ENCODE measurements at places on chromosomes 13 and 19.

DNA sequence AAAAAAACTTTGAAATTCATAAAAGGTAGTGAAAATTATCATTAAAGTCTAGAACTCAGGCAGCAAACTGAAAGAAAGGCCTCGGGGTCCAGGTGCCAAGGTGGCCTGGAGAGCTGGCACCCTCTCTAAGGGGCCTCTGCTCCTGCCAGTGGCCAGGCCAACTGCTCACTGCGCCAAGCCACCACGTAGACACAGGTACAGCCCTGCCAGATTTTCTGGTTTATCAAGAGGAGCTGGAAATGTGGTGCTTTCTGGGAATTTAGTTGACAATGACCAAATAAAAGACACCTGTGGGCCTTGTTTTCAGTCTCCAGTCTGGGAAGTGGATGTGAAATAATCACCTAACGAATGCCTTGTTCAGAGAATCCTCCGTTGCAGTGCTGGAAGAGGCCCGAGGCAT is 22.8 kb downstream of the ZNF574 start:
- no peak for DNase-seq

GRCh38 chr19:45352914-45353796 is 12.6 kb downstream of the KLC3 start:
- no peak for DNase-seq

DNA sequence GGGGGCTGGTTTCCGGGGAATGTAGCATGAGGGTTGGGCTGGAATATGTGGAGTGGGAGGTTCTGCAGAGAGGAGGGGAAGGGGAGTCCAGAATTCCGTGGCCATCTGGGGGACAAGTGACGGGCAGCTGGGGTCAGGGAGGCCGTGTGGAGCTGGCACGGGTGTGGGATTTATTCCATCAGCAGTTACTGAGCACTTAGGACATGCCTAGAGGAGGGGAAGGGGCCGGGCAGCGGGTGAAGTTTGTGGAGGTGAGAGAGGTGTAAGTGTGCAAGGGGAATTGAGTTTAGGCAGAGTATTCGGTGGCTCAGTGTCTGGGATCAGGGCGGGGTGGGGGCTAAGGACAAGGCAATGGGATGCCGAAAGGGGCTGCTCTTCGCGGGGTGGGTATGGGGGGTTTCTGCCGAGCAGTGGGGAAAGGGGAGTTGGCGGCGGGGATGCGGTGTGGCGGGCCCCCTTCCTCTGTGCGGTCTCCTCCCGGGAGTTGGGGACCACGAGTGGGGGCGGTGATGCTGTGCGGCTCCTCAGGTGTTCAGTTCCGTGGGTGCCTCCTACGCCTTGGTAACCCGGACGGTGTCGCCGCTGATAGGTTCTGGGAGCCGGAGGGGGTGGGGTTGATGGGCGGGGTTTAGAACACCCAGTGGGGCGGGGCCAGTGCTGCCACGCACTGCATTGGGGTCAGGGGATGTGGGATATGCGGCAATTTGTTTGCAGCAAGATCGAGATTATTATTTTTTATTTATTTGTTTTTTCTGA is 5.4 kb downstream of the CCDC61 start:
- peak; percentile 73 for DNase-seq

DNA sequence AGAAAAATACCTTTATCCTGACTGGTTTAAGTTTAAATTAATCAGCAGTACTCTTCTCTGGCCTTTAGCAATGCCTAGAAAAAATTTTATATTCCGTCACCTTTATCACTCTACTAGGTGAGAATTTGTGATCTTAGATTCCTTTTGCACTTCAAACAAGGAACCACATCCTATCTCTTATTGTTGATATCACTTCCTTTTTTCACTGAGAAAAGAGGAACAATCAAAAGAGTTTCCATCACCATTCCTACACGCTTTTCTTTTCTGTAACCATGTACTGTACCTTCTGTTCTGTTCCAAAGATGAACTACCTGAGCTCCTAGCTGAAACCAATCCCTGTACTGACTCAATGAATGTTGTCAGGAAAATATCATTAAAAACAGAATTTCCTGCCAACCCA is 1379.0 kb upstream of the MIR17HG start:
- DNase-seq: no peak

DNA sequence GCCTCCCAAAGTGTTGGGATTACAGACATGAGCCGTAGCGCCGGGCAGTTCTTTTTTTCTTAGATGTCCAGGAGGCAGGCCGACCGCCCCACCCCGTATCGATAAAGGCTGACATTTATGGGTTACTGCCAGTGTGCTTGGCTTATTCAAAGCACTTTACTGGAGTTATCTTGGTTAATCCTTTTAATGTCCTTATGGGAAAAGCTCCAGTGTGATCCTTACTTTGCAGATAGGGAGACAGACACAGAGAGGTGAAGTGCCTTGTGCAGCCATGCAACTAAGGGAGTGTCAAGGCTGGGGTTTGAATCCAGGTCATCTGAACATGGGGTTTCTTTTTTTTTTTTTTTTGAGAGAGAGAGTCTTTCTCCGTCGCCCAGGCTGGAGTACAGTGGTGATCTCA is 19.2 kb downstream of the NCAN start:
- no peak for DNase-seq

DNA sequence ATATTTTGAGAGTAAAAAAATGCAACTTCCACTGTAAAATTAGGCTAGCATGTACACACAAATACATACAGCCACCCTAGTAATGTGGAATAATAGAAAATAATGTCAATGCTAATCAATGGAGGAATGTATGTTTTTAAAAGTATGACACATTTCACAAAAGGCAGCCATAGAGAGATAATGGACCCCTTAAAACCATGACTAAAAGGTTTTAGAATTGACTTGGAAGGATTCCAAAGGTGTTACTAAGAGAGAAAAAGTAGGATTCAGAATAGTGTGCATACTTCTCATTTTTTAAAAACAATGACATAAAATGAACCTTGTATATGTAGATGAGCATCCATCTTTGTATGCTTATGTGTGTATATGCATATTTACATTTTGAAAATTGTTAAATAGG is 597.9 kb upstream of the PCDH9 start:
- no peak for DNase-seq

DNA sequence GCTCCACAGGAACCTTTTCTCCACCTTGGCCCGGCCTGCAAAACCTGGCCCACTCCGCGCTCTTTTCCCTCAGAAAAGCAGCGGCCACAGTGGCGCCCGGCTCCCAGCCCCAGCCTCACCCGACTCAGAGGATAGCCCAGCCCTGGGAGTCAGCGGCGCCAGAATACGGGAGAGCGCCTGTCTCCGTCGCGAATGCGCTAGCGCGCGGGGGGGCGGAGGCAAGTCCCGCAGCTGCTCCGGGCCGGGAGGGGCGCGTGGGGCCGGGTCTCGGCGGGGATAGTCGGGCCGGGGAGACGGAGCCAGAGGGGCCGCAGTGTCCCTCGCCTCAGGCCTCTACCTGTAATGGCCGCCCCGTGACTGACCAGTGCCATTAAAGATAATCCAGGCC is at the start of gene ZFP30:
Gene ZFP30 (minus strand): TSS at position 165 of the 388 bp plus-strand sequence. CDS start 7,643 bp downstream, outside the sequence.
- DNase-seq: peak; percentile 86

DNA sequence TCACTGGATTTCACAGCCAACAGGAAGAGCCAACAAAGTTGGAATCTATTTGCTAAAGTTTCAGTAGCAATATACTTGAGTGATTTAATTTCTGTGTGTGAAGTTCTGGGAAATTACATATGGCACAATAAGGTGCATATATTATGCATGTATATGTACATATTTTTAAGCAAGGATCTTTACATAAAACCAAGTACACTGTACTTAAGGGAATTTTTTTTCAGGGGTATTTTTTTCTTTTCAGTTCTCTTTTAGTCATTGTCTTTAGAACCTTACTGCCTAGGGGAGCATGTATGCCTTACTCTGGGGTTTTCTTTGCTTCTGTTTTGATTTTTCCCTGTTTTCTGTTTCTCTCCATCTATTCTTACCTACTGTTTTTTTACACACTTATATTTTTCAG is 7.4 kb downstream of the RAP2A start:
- DNase-seq: no peak

DNA sequence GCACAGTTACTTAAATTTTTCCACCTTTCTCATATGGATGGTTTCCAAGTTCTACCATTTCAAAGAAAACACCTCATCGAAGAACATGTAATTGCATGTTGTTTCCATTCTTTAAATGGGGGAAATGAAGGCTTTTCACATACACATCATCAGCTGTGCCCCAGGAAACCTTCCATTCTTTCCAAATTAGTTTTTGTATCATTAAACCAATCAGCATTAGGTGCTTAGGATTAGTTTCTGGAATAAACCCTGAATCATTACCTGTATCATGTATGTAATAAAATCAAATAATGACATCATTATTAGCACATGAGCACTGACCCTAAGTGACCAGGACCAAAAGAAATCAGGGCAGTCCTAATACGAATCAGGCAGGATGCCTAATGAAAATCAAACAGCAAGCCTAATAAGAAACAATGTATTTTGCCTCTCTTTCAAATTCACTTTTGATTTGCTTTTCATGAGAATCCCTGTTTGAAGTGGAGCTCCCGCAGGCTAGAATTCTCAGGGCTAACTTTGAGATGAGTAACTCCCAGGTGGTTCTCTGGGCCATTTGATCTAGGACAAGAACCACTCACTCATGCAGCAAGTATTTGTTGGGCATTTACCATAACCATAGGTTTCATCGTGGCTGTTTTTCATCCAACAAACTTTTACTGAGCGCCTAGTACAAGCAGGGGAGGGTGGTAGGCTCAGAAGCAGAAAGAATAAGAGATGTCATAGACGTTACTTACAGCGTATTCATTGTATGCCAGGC is 89.2 kb downstream of the MZT1 start:
- DNase-seq: no peak

GRCh38 chr13:112241288-112241687 is 134.9 kb upstream of the SPACA7 start:
- no peak for DNase-seq

- DNase-seq: no peak
Observed at GRCh38 chr19:34960940-34961679, 2.9 kb downstream of the ZNF792 start.

GRCh38 chr13:97043302-97043701 is 49.0 kb upstream of the OXGR1 start:
- DNase-seq: no peak

DNA sequence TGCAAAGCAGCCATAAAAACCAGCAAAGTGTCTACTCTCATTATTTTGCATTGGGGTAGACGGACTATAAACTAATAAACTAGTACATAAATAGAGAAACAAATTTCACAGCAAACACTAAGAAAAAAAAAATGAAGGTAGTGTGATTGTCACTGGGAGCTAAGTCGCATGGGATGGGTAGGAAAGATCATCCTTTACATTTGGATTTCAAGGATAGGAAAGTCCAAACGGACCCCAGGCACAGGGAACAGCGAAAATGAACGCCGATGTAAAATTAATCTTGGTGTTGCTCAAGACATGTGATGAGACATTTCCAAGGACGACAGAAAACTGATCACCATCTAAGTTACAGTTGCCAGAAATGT is 690 bp upstream of the SGTA start:
- no peak for DNase-seq

- DNase-seq: no peak
Observed at GRCh38 chr13:43022934-43023288, 475 bp upstream of the DNAJC15 start.

GRCh38 chr13:33728271-33729037 is 89.5 kb upstream of the RFC3 start:
- no peak for DNase-seq

GRCh38 chr13:66659701-66660467 is 570.3 kb downstream of the PCDH9 start:
- DNase-seq: no peak

DNA sequence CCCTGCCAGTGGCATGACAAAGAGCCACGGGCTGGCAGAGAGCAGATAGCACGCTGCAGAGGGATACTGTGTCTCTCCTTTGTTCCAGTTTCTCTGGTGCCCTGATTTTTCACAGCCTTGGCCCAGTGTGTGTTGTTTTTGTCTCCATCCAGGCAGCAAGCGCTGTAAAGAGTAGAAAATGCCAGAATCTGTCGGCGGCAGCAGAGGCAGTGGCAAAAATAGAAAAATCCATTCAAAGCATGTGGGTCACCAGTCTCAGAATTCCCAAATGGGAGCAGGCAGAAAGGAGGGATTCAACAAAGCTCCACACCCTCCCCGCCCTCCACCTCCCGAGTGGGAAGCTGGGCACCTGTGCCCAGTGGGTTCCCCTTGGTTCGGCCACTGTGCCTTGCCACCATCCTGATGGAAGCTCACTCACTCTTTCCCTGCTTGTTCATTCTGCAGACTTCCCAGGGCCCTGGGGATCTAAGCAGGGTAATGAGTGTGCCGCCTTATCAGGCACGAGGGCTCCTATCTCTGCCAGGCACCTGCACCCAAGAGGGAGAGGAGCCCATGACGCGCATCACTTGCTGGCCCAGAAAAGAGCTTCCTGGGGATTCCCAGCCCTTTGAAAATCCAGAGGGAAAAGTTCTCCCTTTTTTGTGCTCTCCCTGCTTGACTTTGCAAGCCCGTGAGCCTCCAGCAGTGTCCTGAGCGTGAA is 416.9 kb downstream of the IRS2 start:
- no peak for DNase-seq

DNA sequence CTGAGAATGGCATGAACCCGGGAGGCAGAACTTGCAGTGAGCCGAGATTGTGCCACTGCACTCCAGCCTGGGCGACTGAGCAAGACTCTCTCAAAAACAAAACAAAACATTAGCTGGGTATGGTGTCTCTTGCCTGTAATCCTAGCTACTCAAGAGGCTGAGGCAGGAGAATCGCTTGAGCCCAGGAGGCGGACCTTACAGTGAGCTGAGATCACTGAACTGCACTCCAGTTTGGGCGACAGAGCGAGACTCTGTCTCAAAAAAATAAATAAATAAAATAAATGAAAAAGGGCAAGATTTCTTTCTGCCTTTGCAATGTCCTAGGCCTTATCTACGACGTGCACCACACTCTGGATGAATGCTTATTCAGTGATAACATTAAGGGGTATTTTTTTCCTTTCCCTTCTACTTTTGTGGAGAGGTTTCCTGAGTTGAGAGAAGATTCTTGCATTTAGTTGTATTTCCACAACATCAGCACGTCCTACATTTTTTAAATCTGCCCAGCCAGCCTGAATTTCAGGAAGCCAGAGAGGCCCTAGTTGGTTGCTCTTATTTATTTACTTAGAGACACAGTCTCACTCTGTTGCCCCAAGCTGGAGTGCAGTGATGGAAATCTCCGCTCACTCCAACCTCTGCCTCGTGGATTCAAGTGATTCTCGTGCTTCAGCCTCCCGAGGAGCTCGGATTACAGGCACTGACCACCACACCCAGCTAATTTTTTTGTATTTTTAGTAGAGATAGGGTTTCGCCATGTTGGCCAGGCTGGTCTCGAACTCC is 26.1 kb upstream of the OR1M1 start:
- DNase-seq: no peak

GRCh38 chr13:41837629-41838028 is 123.3 kb downstream of the VWA8 start:
- DNase-seq: no peak

DNA sequence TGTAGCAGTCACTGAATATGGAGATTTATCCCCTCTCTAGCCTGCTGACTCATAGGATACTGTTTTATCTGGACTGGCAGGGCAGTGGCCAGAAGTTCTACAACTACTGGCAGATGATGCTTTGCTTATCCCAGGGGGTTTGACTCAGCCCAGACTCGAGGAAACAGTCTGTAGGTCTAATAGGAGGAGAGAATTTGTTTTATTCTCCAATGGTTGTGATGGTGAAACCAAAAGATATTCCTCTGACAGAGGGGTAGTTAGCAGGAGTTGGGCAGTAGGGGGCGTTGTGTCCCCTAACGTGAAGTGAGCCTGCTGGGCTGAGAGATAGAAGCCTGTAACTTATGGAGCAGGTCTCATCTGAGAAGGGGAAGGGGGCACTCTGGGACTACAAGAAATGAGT is 74.9 kb downstream of the WTIP start:
- DNase-seq: no peak
